ENCODE measurements at places on chromosomes 7 and 10.

DNA sequence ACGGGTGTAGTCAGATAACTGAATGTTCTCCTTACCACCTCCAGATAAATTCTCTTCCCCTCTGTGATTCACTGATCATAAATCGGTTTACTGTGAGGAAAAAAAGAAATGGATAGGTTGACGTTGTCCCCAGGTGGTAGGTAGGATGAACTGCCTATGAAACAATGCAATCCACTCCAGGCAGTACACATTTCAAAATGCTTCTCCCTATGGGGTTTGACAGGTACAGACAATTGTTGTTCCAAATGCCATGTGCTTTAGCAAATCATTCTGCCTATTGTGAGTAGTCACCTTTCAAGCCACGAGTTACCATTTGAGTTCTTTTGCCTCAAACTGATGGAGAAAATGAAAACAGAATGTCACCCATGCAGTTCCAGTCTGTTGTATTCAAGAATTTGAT is 21.8 kb downstream of the VIM start:
- DNase-seq, result peak; percentile 22

GRCh38 chr10:68462536-68462935 is 9.2 kb downstream of the DNA2 start:
- no peak for DNase-seq

- DNase-seq, result no peak
Observed at GRCh38 chr10:122310311-122311050, 39.4 kb downstream of the BTBD16 start.

DNA sequence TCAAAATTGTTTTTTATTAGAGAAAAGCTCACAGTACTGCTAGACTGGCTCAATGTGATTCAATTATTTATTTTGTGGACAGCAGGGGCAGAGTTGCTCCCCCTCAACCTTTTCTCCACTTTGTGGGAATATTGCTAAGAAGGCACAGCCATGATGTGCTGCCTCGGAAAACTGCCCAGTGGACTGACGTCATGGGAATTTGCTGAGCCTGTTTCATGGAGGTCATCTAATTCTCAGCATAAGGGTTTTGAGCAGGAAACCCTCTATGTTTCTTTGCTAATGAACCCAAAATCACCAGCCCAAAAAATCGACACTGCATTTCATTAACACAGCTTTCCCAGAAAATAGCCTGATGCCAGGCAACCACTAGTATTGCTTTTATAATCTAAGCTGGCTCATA is 228.8 kb upstream of the FAM3C start:
- DNase-seq, result no peak

DNA sequence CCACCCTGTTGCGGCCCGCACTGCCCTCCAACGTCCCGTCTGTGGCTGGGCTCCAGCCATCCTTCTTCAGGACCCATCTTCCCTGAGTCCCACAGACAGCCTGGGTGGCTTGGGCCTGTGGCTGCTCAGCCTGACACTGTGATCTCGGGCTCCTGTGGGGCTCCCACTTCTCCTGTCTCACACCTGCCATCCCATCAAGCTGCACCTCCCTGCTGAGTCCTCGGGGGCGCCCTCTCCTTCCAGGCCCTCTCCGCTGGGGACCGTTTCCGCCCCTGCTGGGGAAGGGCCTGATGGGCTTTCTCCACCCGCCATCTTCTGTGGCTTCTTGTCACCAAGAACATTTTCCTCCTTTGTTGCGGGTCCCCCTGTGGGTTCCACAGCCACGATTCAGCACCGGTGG is 173.8 kb upstream of the PPP2R2D start:
- no peak for DNase-seq

DNA sequence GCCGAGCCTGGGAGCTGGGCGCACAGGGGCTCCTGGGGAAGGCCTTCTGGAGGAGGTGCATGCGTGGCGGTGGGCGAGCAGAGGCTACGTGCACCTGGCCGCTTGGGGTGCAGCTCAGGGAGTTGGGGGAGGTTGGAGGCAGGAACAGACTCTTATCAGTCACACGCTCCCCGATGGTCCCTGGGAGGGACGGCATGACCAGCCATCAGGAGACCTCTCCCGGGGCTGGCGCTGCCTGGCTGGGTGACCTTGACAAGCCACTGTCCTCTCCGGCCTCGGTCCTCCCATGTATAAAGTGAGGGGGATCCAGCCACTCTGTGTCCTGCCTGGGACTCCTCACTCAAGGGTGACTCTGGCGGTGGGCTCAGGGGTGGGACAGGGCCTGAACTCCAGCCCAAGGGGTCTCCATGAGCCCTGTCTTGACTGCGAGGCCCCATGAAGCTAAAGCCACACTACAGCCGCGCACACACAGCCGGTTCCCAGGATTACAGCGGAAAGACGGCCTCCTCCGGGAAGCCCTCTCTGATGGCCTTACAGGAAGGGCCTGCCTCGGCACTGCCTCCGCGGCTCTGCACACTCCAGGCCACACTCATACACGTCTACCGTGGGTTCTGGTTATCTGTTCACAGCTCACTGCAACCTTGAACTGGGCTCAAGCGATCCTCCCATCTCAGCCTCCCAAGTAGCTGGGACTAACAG is 2.3 kb downstream of the TMEM184A start:
- DNase-seq, result no peak

GRCh38 chr10:90306187-90306586 is 551.7 kb downstream of the HTR7 start:
- no peak for DNase-seq

GRCh38 chr7:30879139-30880124 is 32.2 kb upstream of the AQP1 start:
- DNase-seq, result no peak

- no peak for DNase-seq
Observed at GRCh38 chr7:49580000-49580399, 193.4 kb upstream of the VWC2 start.

DNA sequence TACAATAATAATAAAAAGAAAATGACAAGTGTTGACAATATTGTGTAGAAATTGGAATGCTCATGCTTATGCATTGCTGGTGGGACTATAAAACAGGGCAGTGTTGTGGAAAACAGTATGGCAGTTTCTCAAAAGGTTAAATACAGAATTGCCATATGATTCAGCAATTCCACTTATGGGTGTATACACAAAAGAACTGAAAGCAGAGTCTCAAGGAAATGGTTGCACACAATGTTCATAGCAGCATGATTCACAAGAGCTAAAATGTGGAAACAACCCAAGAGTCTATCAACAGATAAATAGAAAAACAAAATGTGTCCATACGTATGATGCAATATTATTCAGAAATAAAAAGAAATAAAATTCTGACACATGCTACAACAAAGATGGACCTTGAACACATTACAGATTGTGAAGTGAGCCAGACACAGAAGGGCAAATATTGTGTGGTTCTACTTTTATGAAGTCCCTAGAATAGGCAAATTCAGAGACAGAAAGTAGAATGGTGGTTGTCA is 64.8 kb upstream of the GRM8 start:
- DNase-seq, result no peak

DNA sequence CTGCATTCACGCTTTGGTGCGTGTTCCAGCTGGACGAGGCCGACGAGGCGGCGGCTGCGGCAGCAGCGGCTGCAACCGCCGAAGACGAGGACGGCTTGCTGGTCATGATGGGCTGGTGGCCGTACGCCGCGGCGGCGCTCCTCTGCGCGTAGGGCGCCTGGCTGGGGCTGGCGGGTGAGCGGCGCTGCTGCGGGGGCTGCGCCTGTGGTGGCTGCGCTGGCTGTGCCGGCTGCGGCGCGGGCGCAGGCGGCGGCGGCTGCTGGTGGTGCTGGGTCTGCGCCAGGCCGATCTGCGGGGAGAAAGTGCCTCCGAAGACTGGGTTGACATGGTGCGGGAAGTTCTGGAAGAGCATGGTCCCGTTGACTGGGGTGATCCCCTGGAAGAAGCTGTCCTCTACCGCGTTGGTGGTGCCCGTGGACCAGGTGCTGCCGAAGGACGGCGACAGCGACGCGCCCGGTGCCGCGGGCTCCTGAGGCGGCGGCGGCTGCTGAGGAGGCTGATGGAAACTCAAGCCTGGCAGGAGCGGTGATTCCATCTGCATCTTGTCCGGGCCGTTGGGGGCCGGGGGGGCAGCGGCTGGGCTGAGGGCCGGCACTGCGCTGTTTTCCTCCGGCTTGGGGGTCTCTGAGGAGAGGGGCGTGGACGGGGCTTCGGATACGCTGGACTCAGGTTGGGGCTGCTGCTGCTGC is 51.1 kb downstream of the CPEB3 start:
- DNase-seq, result peak; percentile 47

Data from CD4-positive, alpha-beta memory T cell (primary cell).